Omental fat pad (tissue), 4 donors: ENCODE measurements at places on chromosomes 5 and 9. TPM values are rescaled to one million over a fixed set of nuclear protein-coding genes. Genes with fewer than 3 reads are reported as not detected.

- DNase-seq, result no peak
These were observed 16.0 kb downstream of the OR13J1 start for GRCh38 chr9:35854091-35854762.

GRCh38 chr9:122684851-122685250 is 9.9 kb downstream of the OR1L3 start:
- no peak for DNase-seq

DNA sequence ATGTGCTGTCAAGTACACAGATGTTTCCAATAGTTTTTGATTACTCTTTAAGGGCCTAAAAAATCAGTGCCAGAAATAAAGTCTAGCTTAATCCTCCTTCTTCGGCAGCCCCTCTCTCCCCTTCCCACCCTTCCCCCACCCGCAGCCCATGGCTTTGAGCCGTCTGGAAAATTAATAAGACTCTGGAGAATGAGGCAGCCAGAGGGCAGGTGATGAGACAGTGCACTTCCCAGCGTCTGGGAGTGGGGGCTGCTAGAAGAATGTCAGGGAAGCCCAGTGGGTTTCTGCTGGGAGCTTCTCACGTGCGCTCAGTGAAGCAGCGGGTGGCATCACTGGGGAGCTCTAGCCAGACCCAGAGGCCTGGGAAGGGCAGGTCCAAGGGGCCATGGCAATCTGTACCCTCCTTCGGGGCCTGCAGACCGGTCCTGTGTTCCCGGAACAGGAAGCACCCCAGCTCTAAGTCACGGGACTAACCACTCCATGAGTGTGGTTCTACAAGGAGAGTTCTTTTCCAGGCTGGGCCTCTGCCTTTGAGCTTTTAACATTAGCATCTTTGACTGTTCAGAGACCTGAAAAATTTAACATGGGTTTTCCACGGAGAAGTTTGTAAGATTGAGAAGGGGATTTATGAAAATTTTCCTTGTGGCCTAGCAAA is 164.8 kb upstream of the OTULINL start:
- DNase-seq, result no peak

DNA sequence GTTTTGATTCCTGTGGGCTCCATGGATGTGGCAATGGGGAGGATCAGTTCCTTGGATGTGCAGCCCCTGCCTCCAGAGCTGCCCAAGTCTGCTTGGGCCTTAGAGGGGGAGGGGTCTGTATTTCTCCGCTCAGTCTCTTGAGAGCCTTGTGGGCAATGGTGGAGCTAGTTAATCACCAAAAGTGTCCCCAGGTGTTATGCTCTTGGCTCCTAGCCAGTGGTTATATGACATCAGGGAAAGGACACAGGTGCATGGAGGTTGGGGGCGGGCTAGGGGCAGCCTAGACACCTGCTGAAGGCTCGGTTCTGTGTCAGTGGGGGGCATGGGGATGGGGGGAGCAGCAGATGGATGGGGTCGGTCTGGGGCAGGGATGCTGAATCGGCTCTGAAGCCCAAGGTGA is 12.4 kb upstream of the ARAP3 start:
- no peak for DNase-seq

SURF1 gene
- total RNA-seq, result 47.1 TPM

- DNase-seq, result no peak
These were observed 14.2 kb upstream of the FOXB2 start for GRCh38 chr9:77005216-77005615.

DNA sequence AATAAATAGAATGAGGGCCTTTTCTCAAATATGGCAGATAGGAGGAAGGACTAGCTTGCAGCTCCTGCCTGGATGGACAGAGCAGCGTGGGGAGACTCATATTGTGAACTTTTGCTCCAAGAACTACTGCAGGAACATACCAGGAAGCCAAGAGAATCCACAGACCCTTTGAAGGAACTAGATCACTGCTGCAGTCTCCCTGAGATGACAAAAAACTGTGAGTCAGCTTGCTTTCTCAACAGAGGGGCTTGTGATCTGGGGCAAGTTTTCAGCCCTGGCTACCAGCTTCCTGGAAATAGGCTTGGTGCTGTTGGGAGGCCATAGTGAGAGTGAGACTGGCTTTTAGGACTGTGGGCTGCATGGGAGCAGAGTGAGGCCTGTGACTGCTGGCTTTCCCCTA is 170.6 kb upstream of the TRIM32 start:
- DNase-seq, result no peak

DNA sequence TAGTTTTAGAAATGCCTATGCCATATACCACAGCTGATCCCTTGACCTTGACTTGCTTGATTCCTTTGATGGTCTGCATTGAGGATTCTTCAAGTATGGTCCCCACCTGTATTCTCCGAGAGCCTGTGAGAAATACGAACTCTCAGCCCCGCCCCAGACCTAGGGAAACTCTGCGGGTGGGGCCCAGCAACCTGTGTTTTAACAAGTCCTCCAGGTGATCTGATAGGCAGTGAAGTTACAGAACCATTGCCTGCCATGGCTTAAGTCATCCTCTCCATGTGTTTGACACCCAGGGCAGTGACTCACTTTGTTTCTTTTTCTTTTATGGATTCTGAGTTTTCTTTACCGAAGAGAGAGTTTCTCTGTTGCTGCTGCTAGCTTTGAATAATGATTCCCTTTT is 18.5 kb downstream of the FRMPD1 start:
- DNase-seq, result no peak

- no peak for DNase-seq
These were observed 105.6 kb downstream of the KCTD16 start for GRCh38 chr5:144276034-144276822.

GRCh38 chr9:120486347-120486746 is 93.6 kb downstream of the CDK5RAP2 start:
- DNase-seq, result no peak

- DNase-seq, result no peak
These were observed 147.6 kb downstream of the ROR2 start for GRCh38 chr9:91802391-91802790.

DNA sequence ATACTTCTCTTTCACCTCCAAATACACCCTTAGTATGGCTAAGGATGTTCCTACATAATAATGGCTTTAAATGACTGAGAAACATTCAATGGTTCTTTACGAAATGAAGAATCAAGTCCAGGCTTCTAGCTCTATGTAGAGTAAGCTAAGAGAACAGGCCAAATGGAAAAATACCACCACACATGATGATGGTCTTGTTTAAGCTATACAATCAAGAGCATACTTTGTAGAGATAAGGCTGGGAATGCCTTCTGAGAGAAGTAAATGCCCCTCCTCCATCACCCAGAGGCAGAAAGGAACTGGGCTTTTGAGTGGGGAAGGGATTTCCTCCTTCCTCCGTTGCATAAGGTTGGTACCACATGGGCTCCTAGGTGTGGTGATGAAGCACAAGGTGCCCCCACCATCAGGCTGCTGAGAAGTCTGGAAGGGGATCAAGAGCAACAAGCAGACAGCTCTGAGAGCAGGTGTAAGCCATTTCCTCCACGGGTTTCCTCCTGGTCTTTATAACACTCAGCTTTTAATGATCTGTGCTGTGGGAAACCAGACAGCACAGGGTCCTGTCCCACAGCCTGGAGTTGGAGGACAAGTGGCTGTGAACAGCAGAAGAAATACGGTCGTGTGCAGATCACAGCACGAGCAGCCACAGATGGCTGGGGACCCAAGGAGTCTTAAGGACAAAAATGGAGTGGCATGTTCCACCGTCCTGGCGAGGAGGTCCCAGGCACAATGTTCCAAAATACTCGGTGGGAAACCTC is 396.9 kb downstream of the CTNND2 start:
- DNase-seq, result no peak

RNF208 gene
- 0.72 TPM for total RNA-seq

DNA sequence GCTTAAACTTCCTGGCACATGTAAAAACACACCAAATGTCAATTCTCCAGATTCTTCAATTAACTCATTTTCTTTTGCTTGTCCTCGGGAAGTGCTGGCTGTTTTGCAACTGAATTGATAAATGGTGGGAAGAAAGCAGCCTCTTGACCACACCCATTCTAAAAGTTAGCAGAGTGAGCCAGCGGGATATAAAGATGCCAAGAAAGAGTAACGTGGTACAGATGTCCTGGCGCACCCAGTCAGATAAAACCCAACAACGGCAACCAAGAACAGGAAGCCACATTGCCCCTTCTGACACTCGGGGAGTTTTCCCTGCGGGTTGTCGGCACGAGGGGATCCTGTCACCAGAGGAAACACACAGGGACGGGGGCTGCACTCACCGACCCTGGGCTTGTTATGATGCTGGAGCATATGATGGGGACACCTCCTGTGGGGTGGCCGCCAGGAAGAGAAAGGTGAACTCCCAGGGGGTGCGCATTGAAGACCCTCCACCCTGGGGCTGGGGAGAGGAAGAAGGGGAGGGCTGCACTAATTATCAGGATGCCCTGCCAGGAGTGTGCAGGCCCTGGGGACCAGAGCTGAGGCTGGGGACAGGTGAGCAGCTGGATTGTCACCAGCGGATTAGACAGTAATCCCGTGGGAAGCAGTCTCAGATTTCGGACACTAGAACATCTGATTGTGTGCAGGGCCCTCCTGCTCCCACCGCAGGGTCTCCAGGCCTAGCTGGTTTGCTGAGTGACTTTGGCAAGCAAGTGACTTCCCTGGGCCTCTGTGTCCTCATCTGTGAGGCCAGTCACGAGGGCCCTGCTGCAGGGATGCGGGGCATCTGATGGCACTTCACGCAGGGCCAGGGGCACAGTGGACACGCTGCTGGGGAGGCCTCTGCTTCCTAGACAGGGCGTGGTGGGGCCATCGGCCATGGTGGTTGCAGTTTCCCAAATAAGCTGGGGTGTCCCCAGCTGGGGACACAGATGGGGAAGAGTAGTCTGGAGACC is 59.2 kb downstream of the CRB2 start:
- no peak for DNase-seq

STRBP gene
- total RNA-seq, result 6.0 TPM

TMEM171 gene
- total RNA-seq, result not detected

GRCh38 chr5:6780802-6781391 is 67.7 kb downstream of the TENT4A start:
- no peak for DNase-seq

C6 gene
- 14.2 TPM for total RNA-seq
